COR-L47 (cell line): ENCODE measurements at places on chromosomes 3 and 15.

GRCh38 chr15:38164061-38164460 is 88.6 kb upstream of the SPRED1 start:
- DNase-seq = no peak

DNA sequence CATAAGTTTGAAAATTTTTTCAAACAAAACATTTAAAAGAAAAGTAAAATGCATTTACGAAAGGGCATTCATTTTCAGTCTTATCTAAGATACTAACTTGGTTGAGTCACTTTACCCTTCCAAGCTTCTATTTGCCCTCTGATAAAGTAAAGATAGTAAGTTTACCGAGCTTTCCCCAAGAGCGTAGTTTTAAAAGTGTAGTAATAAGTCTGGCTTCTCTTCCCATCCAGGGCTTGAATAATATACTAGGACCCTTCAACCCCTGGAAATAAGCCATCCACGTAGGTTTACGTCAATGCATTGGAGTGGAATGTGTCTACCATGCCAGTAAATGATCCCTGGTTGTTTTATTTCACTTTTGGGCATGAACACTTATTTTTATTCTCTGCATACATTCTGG is 608.3 kb downstream of the NTRK3 start:
- no peak for DNase-seq

DNA sequence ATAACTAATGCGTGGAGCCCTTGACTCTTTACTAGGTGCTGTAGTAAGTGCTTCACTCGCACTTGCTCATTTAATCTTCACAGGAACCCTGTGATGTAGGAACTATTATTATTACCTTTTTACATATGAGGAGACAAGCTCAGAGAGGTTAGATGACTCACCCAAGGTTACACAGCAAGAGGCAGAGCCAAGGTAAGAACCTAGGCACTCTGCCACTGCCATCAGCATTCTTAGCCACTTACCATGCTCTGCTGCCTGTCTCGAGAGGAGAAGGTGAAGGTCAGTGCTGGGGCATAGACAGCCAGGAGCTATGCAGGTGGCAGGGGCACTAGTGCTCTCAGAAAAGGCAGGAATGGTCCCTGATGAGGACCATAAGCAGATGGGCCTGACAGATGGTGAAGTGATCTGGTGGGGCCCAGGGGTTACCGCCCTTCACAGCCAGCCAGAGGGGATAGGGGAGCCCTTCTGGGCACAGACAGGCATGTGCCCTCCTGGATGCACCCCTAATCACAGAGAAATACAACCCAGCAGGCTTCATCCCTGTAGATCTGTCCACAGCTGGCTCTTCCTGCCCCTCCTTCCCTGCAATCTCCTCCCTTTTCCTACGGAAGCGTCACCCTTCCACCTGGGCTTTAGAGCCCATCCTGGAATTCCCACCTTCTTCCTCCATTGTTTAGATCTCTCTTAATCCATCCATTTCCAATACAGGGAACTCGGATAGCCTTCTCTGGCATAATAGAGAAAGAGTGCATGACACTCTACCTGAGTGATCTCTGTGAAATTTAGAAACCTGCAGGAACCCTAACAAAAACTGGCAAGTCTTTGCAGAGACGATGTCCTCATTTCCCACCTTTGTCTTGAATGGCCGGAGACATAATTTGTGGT is 26.9 kb downstream of the ABTB1 start:
- no peak for DNase-seq

- DNase-seq = no peak
These were observed 14.4 kb downstream of the NGLY1 start for GRCh38 chr3:25768851-25769250.

- no peak for DNase-seq
These were observed 525.5 kb upstream of the BCHE start for GRCh38 chr3:166362698-166363097.

DNA sequence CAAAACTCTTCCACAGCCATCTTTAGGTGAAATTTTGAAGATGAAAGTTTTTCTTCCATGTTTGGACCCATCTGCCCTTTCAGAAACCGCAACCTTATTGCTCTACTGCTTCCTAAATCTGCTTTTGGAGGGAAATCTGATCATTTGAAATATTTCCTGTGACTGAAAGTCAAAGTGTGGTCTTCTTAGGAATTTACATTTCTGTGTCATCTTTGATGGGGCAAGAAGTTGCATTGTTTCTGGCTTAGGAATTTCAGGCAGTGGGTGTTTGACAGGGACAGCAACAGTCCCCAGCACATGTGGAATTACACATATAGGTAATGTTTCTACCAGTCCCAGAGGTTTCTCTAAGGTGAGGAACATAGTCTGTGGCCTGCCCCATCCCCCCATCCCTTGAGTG is 5.3 kb upstream of the TYRO3 start:
- no peak for DNase-seq

DNA sequence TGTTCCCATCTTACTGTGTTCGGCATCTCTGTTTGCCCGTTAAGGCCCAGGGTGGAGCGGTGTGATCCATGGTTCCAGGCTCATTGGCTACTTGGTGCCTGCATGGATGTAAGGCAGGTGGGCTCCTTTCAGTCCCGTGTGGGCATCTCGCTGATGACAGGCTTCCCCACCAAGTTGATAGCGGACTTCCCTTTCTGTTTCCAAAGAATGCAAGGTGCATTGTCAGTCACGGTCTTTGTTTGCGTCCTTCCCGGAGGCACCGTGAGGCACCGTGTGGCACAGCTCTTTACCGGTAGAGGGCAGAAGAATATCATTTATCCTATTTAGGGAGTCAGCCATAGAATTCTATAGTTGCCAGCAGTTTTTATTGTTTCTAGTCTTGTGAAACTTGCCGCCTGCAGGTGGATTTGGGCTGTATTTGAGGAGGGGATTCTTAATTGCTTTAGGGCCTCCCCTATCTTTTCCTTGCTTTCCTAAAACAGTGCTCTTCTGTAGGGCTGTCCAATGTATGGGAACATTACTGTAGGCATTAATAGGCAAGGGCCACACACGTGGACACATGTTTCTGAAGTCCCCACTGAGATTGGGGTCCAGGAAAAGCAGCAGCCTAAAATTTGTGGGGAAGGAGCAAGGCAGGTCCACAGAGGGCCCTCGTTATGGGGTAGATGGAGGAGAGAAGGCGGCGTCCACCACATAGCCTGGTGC is 244.1 kb downstream of the SLCO3A1 start:
- peak; percentile 30 for DNase-seq

- DNase-seq = no peak
These were observed 87.1 kb downstream of the RARB start for GRCh38 chr3:25515171-25515570.
